Upper lobe of right lung (tissue), 1 donor: ENCODE measurements at places on chromosomes 4 and X. TPM values are rescaled to one million over a fixed set of nuclear protein-coding genes. Genes with fewer than 3 reads are reported as not detected.

CSAG3 gene
- not detected for total RNA-seq

ARHGAP36 gene
- total RNA-seq: not detected

PRKG2 gene
- total RNA-seq: 8.1 TPM

EFHC2 gene
- total RNA-seq: 0.17 TPM
